ENCODE measurements at places on chromosomes 13 and 19.

GRCh38 chr19:48363500-48363809 lies 285 bp downstream of the TMEM143 start:
- DNase-seq = no peak

- DNase-seq = peak; percentile 16
Observed at GRCh38 chr19:31543456-31543855, 194.2 kb upstream of the TSHZ3 start.

GRCh38 chr19:35955881-35956634 lies 19.9 kb downstream of the LRFN3 start:
- DNase-seq = no peak

DNA sequence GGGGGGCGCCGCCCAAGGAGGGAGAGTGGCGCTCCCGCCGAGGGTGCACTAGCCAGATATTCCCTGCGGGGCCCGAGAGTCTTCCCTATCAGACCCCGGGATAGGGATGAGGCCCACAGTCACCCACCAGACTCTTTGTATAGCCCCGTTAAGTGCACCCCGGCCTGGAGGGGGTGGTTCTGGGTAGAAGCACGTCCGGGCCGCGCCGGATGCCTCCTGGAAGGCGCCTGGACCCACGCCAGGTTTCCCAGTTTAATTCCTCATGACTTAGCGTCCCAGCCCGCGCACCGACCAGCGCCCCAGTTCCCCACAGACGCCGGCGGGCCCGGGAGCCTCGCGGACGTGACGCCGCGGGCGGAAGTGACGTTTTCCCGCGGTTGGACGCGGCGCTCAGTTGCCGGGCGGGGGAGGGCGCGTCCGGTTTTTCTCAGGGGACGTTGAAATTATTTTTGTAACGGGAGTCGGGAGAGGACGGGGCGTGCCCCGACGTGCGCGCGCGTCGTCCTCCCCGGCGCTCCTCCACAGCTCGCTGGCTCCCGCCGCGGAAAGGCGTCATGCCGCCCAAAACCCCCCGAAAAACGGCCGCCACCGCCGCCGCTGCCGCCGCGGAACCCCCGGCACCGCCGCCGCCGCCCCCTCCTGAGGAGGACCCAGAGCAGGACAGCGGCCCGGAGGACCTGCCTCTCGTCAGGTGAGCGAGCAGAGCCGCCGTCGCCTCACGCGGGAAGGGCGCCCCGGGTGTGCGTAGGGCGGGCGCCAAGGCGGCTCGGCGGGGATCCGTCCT lies at the start of gene RB1:
Gene RB1 (plus strand): TSS at position 393 of the 784 bp plus-strand sequence. CDS start 162 bp downstream, at position 555.
- DNase-seq = peak; percentile 95

- no peak for DNase-seq
Observed at GRCh38 chr13:24341439-24341838, 32.1 kb downstream of the C1QTNF9 start.

GRCh38 chr13:40911341-40911740 lies 107.8 kb downstream of the ELF1 start:
- DNase-seq = no peak

DNA sequence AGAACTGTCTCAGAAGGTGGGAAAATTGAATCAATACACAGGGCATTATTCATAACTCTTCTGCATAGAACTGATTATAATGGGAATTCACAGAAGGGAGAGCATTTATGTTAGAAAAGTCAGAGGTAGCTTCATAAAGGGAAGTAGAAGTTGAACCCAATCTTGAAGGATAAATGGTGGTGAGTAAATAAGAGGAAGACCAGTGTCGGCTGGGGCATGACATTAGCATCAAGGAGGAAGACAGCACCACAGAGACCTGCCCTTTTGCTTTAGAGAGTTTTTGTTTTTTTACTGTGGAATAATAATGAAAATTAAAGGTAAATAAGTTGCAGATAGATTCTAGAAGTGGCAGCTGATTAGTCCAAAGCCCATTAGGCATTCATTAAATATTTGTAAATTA lies 21.9 kb downstream of the CDC16 start:
- no peak for DNase-seq

DNA sequence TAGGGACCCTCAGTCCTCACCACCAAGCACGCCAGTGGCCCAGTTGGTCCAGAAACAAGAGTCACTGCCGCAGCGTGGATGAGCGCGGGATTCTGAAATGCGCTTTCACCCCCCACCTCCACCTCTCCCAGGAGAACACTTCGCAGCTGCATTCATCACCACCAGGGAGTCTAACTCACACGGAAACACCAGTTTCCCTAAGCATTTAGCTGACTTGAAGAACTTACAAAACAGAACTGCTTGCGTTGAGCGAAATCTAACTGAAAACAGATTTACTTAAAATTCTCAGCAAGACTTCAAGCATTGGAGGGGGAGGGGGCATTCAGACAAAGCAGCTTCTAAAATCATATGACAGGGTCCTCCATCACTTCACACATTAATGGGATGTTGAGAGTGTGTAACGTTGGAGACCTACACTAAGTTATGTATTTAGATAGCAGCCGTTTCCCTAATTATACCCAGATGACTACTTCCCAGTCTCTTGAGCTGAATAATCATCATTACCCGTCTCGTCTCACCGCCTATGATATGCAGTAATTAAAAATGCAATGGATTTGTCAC lies 258.2 kb upstream of the IRS2 start:
- no peak for DNase-seq

DNA sequence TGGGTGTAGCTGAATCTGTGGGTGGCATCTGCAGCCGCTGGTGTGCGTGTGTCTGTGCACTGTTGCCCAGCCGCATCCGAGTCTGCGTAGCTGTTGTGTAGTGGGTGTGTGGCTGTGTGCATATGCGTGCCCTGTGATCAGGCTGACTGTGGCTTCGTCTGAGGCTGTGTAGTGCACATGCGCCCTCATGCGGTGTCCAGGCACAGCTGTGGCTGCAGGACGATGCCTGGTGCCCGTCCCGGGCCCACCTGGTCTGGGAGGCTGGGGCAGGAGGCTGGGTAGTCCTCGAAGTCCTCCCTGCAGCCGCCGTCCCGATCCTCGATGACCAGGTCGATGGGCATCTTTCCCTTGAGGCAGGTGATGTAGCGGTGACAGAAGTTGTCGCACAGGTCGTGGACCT lies 4.9 kb downstream of the MEIS3 start:
- no peak for DNase-seq

- no peak for DNase-seq
Observed at GRCh38 chr13:76455960-76456359, 430.2 kb downstream of the KCTD12 start.

GRCh38 chr13:47455626-47456025 lies 545.4 kb downstream of the SUCLA2 start:
- DNase-seq = no peak

GRCh38 chr13:21576426-21576825 lies 27.5 kb downstream of the MICU2 start:
- no peak for DNase-seq

GRCh38 chr13:40485611-40486517 lies 180.6 kb downstream of the FOXO1 start:
- no peak for DNase-seq

DNA sequence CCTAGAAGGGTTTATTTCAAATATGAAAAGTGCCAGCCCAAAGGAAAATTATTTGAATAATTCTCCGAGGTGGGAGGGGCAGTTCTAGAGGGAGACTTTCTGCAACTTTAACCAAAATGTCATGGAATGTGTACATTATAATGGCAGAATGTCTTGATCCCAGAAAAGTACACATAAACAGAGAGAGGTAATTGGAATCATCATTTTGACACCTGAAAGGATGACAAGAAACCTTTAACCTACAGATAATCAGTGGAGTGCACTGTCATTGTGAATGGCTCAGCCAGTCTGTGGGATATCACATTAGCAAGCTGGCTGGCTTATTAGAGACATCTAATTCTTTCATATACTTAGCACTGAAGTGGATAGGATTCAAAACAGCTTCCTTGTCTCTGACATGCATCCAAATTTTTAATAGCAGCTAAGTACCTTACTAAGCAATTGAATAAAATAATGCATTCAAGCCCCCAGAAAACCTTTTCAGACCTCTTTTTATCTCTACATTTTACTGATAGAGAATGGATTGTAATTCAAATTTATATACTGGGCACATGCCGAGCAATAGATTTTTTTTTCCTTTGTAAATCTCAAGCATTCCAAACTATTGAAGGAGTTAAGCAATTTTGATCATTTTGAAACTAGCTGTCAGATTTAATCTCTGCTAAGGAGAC lies 468.6 kb downstream of the COG6 start:
- no peak for DNase-seq

Measured in vagina (tissue), 2 donors.